Suprapubic skin (tissue), 4 donors: ENCODE measurements at places on chromosomes 3 and 15. TPM values are rescaled to one million over a fixed set of nuclear protein-coding genes. Genes with fewer than 3 reads are reported as not detected.

The GOLGA6B gene
- not detected for total RNA-seq

The PRR20G gene
- total RNA-seq, result not detected

- no peak for DNase-seq
These were observed 61.7 kb downstream of the THRB start for GRCh38 chr3:24432989-24433388.

The SSUH2 gene
- total RNA-seq, result not detected

The NEIL1 gene
- 44.3 TPM for total RNA-seq

- no peak for DNase-seq
These were observed 11.0 kb downstream of the PARP16 start for GRCh38 chr15:65275728-65276126.
